Breast epithelium (tissue), 4 donors: ENCODE measurements at places on chromosomes 1 and 21. TPM values are rescaled to one million over a fixed set of nuclear protein-coding genes. Genes with fewer than 3 reads are reported as not detected.
A peak's percentile ranks its signal among the peaks of the same experiment; 100 is the strongest.

DNA sequence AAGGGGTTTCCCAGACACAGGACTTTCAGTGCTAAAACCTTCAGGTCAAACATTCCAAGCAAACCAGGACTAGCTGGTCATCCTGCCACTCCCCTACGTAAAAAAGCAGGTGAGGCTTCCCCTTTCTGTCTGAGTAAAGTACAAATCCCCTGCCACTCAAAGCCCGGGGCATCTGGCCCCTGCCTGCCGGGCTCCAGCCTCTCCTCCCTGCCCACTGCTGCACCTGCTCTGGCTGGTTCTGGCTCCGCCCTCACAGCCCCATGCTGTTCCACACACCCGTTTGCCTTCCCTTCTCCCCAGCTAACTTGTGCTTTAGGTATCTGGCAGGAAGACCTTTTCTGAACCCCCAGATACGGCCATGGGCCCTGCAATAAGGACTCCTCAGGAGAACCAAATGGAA, 23.3 kb upstream of the S100A7 start:
- no peak for DNase-seq

DNA sequence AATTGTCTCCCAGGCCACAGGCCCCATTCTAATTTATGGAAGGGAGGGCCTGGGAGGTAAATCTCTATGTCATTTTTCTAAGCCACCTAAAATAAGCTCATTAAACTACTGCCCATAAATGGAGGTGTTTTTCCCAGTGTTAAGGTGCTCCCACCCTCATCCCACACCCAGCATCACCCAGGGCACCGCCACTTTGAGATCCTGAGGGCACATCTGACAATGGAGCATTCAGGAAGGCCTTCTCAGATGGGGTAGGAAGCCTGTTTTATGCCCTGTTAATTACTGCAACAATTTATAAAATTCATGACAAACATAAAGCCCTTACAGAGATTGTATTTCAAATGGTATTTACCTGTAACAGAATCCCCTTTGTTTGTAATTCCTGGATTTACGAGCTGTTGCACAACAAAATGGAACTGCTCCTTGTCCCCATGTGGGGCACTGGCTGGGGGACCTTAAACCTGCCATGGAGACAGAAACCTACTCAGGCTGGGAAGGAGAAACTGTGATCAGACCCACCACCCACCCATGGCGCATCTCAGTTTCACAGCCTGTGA, 319.5 kb upstream of the USP24 start:
- DNase-seq: no peak

PPP1R8 gene
- 43.5 TPM for total RNA-seq

- no peak for DNase-seq
Observed at GRCh38 chr1:94532077-94532476, 9.5 kb downstream of the F3 start.

- DNase-seq: no peak
Observed at GRCh38 chr1:85504417-85504816, 39.5 kb upstream of the DDAH1 start.

DNA sequence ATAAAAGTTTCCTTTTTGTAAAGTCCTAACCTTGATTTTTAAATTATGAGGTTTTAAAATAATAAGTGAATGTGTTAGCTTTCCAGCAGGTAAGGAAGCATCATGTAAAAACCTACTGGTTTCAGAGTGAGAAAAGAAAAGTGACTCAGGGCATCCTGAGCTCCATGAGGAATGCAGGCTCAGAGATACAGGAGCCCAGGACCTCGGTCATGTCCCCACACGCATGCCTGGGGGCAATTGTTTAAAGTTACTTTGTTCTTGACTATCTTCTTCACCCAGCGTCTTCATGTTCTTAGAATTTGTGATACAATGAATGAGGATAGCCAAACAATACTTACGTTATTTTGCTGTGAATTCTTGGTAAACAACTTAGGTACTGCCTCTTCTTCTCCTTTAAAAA, 117.4 kb upstream of the PLPPR5 start:
- no peak for DNase-seq

DNA sequence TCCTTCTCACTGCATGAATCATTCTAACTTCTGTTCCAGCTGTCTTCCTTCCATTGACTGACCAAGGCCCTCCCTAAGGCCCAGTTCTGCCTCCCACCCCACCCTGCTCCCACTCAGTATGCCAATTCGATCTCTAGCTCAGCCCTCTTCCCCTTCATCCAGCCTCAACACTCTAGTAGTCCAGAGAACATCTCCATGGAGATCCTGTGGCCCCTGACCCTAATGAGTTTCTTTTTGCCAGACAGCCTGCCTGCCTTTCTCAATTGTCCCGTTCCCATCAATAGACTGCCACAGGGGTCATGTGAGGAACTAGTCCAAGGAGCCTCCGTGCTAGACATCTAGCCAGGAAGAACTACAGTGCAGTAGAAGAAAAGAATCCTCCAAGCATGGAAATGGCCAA, 26.4 kb downstream of the RRAGC start:
- no peak for DNase-seq

CLEC20A gene
- not detected for total RNA-seq

DDX20 gene
- 28.0 TPM for total RNA-seq

DNA sequence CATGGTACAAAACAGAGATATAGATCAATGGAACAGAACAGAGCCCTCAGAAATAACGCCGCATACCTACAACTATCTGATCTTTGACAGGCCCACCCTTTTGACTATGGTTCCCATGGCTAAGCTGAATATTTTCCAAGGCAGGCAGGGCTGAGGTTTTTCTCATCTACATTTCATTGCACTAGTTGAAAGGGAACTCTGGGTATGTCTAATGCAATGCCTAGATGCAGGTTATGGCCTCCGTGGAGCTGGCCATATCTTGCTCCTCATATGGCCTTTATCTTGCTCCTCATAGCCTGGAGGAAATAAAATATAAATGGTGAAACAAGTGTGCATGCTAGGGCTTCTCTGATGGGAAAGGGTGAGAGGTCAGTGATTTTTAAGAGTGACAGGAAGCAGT, 10.6 kb downstream of the SPRR5 start:
- no peak for DNase-seq

DNA sequence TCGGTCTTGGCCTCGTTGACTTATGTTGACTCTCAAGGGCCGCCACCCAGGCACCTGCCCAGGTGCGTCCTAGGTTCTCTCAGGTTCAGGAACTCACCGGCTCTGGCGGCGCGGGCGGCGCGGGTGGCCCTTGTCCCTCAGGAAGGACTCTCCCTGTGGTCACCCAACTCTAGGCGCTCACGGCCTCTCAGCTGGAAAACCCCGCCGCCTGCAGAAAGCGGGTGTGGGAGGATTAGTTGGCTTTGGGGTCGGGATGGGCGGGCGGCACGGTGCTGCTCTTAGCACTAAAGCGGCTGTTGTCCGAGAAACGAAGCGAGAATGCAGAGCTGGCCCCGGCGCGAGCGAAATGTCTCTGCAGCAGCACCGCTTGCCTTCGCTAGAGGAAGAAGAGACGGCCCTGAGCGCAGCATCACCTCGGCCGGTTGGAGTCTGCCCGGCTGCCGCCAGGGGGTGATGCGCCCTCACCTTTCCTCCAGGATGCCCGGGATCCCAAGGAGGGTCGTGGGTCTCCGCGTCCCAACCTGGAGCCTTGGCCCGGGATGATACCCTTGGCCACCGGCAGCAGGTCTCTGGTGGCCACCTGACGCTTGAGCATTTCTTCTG, 8.1 kb upstream of the TADA1 start:
- peak; percentile 55 for DNase-seq

- DNase-seq: no peak
Observed at GRCh38 chr1:171484760-171485374, 463 bp upstream of the PRRC2C start.

GRCh38 chr21:40191196-40191595, 324.0 kb downstream of the PCP4 start:
- no peak for DNase-seq

DNA sequence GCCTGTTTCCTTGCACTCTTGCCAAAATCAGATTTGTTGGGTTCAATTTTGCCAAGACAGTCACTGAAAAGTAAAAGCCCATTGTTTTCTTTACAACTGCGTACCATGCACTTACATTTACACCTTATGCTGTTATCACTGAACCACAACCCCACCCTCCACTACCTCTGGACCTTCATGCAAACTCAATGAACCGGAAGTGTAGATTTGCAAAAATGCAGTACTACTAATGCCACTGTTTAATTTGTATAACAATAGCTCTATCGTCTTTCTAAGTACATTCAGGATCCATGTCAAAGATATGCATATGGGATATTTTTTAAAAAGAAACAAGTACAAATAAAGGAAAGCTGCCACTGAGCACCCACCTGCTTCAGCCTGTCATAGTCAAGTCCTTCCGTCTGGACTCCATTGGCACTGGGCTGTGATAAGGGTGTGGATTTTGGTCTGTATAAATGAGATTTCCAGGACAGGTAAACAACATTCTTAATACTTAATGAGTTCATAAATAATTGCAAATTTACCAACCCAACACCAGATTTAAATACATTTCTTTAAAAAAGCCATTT, 72.9 kb upstream of the LBR start:
- DNase-seq: no peak

CYP4X1 gene
- 307 TPM for total RNA-seq

UBAP2L gene
- 64.8 TPM for total RNA-seq

RNU1-3 gene
- total RNA-seq: under 0.01 TPM

GRCh38 chr1:199226163-199226562, 587.3 kb downstream of the PTPRC start:
- no peak for DNase-seq

GRCh38 chr1:96557336-96557735, 164.2 kb upstream of the PTBP2 start:
- DNase-seq: no peak

DNA sequence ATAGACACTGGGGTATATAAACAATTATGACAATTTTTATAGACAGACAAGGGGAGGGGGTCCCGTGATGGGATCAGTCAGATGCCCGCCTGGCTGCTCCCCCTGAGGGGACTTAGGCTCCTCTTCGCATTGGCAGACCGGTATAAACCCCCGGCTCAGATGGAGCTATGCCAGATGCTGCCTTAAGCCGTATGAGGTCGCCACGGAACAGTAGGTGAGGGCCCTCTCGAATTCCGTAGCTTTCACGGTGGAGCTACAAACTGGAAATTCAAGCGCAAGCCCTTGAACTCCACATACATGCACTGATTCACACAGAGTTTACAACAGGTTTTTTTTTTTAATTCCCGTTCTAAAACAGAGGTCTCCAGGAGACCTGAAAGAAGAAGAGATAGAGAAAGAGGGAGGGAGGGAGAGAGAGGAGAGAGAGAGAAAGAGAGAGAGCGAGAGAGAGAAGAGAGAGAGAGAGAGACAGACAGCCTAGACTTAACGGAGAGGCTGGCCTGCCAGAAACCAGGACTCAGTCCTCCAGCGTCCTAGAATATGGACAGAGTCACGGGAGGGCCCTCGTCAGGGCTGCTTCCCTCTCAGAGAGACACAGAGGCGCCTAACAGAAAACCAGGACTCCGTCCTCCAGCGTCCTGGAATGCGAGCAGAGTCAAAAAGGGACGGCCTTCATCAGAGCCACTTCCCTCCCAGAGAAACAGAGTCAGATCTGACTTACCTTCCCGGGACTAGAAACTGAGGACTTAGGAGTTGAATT, 24.4 kb upstream of the TMEM54 start:
- DNase-seq: no peak

GRCh38 chr1:172254521-172255222, 165.8 kb upstream of the C1orf105 start:
- no peak for DNase-seq

NMNAT2 gene
- 1.6 TPM for total RNA-seq

GRCh38 chr1:47438165-47439016, 547 bp downstream of the FOXD2 start:
- no peak for DNase-seq

PHGDH gene
- total RNA-seq: 54.7 TPM
